Neural progenitor cell (in vitro differentiated cells): ENCODE measurements at places on chromosomes 2 and 18.
A peak's percentile ranks its signal among the peaks of the same experiment; 100 is the strongest.

GRCh38 chr2:56372071-56372656, 188.4 kb downstream of the CCDC85A start:
- no peak for DNase-seq

- DNase-seq: peak; percentile 84
These were observed 786 bp downstream of the TET3 start for GRCh38 chr2:73985308-73986084.

DNA sequence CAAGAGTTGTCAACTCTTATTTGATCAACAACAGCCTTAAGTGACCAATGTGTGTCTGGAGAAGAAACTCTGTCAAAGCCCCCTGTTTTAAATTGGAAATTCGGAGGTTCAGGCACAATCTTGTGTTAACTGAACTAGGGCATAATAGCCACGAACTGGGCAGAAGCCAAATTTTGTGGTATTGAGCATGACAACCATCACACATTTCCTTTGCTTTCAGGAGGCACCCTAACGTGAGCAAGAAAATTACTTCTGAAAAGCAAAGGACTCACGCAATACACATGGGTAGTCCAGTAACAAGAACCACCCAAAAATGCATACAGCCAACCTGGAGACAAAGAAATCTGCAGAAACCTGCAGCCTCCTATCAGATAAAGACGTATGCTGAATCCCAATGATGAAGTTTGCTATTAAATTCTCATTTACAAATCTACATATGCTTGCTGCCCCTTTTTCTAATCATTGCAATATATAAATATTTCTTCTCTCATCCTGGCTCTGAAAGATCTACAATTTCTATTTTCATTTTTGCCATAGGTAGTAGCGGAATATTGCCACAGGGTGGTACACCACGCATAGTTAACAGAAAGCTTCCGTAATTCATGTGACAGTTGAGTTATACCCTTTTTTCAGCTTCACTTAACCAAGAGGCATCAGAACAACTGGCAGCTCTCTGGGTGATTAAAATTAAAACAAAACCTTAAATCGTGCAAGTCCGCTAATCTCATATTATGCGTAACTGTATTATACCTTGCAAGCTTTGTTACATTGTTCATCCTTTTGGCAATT, 495.8 kb downstream of the NRXN1 start:
- peak; percentile 39 for DNase-seq

- no peak for DNase-seq
These were observed 35.4 kb downstream of the SULT1C4 start for GRCh38 chr2:108412995-108413710.

DNA sequence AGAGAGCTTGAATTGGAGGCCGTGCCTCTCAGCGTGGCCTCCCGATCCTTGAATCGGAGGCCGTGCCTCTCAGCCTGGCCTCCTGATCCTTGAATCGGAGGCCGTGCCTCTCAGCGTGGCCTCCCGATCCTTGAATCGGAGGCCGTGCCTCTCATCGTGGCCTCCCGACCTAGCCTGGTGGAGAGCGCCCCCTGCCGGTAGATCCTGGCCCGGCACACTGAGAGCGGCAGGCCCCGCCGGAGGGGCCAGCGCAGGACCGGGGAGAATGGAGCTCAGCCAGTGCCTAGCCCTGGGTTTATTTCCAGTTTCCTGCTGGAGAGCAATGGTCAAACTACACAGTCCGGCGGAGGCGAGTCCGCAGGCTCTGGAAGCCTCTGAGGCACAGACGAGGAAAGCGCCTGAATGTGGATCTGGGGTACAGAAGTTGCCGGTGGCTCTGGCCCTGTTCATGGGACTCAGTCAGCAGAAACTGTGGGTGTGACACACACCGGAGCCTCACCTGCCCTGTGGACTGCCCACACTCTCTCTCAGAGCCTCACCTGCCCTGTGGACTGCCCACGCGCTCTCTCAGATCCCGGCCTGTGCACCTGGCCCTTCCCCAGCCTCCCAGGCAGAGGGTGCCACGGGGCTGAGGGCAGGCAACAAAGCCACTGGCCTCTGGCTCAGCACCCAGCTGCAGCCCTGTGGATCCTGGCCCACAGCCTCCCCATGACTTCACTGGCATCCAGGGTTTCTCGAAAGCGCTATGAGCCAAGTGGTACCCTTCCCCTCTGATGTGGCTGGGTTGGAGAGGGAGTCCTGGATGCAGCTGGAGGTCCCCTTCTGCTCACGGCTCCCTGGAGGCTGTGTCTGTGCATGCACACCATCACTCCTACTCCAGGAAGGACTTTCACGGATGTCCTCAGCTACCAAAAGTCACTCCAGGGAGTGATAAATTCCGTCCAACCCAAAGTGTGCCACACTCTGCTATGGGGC, 1.5 kb downstream of the IL36B start:
- DNase-seq: no peak

- no peak for DNase-seq
These were observed 92.9 kb downstream of the ZEB2 start for GRCh38 chr2:144426981-144427479.
